Body of pancreas (tissue), 4 donors: ENCODE measurements at places on chromosomes 6 and 20. TPM values are rescaled to one million over a fixed set of nuclear protein-coding genes. Genes with fewer than 3 reads are reported as not detected.

Gene IDH3B
- total RNA-seq = 65.4 TPM

Gene XKR7
- 0.26 TPM for total RNA-seq

Gene ZBTB12
- 2.1 TPM for total RNA-seq

Gene EPPIN
- not detected for total RNA-seq

Gene DYNLT2
- total RNA-seq = 3.6 TPM

Gene NOX3
- total RNA-seq = not detected

Gene OXT
- not detected for total RNA-seq

DNA sequence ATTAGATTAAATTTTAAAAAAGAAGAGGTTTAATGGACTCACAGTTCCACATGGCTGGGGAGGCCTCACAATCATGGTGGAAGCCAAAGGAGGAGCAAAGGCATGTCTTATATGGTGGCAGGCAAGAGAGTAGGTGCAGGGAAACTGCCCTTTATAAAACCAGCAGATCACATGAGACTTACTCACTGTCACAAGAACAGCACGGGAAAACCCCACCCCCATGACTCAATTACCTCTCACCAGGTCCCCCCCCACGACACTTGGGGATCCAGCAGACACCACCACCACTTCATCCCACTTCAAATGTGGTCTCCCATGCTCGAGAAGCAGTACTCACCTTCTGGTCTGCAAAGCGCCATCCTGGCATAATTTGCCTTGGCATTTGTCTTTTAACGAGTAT, 24.6 kb downstream of the MTFR2 start:
- no peak for DNase-seq

- no peak for DNase-seq
Measured at GRCh38 chr6:41670703-41671360, 32.6 kb downstream of the MDFI start.

- peak; percentile 57 for DNase-seq
Measured at GRCh38 chr20:17795501-17796071, 95.8 kb downstream of the BANF2 start.

GRCh38 chr20:57711311-57711712, 1.5 kb upstream of the PMEPA1 start:
- no peak for DNase-seq

DNA sequence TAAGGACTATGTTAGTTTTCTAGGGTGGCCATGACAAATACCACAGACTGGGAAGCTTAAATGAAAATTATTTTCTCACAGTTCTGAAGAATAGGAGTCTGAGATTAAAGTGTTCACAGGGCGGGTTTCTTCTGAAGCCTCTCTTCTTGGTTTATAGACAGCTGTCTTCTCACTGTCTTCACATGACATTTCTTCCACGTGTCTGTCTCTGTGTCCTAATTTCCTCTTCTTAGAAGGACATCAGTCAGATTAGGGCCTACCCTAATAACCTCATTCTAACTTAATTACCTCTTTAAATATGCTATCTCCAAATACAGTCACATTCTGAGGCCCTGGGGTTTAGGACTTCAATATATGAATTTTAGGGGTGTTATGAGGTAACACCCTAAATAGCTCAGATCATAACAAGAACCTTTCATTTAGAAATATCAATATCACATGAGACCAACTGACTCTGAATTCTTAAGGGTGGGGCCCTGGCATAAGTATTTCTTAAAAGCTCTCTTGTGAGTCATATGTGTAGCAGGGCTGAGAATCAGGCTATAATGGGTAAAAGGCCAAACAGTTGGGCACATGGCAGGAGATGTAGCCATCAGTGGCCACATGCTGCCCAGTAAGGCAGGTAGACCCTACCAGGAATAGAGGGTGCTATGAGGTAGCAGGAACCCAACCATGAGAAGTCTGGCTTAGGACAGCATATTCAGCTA, 62.0 kb upstream of the TENT5A start:
- no peak for DNase-seq

DNA sequence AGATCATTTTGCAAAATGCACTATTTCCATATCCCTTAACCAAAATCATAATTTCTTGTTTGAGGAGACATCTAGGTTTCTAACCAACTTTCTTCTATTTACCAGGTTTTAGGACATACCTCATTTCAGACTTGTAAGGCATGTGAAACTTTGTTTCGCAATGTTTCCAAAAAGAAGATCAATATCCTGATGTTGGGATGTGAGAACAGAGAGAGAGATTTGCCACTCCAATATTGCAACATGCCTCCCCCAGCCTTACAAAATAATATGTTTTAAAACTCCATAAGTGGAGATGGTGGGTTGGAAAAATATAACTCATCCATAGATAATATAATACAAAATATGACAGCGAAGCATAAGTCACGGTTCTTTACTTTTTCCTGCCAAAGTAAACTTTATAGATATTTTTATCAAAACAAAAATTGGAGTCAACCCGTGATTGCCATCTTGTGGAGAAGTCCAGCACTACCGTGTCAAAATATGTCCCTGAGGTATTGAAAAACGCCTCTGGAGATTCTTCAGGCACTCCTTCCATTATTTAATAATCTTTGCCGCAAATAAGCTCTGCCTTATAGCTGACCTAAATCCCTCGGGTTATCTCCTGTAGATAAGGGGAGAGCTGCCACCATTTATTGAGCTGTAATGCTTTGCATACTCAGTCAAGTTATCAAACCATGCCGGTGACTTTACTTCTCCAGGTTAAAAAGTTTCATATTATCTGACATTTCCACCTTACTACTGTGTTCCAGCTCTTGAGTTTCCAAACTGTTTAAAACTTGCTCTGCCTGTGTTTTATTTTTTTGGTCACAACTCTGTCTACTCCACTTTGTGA, 534.2 kb downstream of the HACE1 start:
- no peak for DNase-seq

DNA sequence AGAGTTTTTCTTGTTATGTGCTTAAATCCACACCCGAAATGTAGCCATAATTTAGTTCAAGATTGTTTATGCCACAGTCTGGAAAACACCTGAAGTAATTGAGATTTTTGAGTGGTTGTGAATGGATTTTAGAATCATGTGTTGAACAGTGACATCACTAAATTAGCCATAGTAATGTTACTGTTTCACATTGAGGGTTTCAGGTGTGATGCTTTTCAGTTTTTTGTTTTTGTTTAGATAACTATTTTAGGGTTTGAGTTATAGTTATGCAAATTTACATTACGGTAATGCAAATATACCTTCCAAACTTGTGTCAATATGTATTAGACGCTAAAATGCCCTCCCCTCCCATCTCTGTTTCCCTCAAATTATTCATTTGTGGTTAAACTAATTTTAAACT, 22.9 kb downstream of the QKI start:
- no peak for DNase-seq

DNA sequence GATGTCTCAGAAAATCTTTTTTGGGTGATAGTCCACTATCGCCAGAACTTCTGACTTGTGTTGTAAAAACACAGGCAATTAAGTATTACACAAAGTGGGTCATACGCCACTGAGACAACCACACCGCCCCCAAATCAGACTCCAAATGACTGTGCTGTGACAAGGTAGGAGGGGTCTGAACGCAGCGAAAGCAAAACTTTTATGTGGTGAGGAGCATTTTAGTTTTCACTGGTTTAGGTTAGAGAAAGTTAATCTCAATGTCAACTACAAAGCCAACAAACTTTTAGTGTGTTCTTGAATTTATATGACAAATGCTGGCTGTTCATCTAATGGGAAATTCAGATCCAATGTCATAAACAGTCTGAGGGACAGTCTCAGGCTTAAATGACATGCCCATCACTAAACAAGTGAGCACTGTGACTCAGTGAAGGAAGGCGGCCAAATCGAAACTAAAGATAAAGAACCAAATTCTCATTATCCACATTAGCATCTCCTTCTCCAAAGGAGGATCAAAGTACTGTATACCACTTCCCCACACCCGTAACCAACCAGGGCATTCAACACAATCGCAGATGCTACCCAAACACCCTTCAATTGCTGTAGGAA, 186.7 kb downstream of the GJA10 start:
- DNase-seq = no peak

GRCh38 chr20:40538131-40538530, 150.9 kb downstream of the MAFB start:
- no peak for DNase-seq

GRCh38 chr6:116866281-116866871, 10.7 kb upstream of the RFX6 start:
- DNase-seq = no peak

DNA sequence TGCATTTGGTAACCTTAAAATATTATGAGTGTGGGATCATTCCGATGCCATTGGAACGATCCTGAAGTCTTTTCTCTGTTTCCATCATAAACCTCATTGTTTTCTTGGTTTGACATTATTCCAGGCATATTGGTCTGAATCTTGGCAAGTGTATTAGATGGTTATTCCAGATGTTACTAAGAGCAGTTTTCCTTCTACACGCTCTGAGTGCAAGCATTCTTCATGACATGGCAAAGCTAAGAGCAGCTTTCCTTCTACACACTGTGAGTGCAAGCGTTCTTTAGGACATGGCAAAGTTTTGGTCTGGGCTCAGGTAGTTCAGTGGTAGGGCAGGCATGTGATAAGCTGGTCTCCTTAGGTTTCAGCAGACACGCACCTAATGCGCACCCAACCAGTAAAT, 53.0 kb downstream of the SMOC2 start:
- no peak for DNase-seq

- no peak for DNase-seq
Measured at GRCh38 chr6:10556589-10556988, 35.4 kb downstream of the GCNT2 start.

GRCh38 chr6:16316741-16317251, 78.4 kb downstream of the GMPR start:
- DNase-seq = peak; percentile 29

GRCh38 chr20:63642527-63643247, 10.5 kb downstream of the STMN3 start:
- peak; percentile 35 for DNase-seq

- no peak for DNase-seq
Measured at GRCh38 chr6:96812077-96812703, 25.1 kb downstream of the GPR63 start.

- peak; percentile 66 for DNase-seq
Measured at GRCh38 chr6:41734666-41735426, 562 bp downstream of the TFEB start.

DNA sequence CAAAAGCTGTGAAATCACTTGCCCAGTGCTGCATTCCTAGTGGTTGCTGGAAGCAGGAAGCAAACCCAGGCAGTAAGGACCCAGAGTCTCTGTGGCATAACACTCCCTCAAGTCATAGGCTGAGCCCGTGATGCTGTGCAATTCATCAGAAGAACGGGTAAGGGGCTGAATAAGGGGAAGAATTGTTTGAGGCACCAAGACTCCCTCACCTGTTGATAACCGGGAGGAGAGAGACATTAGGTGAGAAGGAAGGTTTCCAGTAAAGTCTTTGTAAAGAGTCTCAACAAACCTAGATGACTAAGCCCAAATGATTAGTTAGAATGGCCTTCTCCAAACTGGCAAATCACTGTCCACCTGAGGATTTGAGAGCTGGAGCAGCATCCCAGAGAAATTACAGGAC, 18.3 kb downstream of the ENPP3 start:
- no peak for DNase-seq

DNA sequence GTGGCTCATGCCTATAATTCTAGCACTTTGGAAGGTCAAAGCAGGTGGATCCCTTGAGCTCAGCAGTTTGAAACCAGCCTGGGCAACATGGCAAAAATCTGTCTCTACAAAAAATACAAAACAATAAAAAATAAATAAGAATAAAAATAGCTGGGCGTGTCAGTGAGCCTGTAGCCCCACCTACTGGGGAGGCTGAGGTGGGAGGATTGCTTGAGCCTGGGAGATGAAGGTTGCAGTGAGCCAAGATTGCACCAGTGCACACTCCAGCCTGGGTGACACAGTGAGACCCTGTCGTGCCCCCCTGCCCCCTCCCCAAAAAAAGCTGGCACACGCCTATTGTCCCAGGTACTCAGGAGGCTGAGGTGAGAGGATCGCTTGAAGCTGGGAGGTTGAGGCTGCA, 35.1 kb upstream of the SRPK1 start:
- no peak for DNase-seq

DNA sequence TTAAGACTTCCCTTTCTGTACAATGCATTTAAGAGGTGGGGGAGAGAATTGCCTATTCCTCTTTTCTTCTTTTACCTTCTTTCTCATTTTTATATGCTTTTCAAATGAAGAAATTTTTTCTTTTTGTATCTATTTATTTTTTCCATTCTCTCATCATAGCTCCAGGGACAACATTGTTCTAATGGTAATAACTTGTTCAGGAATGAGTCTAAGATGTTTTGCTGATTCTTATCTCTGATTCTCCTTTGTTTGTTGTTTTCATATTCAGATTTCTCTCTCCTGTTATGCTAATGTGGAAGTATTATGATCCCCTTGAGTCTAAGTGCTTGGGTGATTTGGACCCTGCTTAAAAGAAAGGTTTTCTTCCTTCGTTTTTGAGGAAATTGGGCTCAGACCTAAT, 451.6 kb downstream of the CDKAL1 start:
- no peak for DNase-seq

DNA sequence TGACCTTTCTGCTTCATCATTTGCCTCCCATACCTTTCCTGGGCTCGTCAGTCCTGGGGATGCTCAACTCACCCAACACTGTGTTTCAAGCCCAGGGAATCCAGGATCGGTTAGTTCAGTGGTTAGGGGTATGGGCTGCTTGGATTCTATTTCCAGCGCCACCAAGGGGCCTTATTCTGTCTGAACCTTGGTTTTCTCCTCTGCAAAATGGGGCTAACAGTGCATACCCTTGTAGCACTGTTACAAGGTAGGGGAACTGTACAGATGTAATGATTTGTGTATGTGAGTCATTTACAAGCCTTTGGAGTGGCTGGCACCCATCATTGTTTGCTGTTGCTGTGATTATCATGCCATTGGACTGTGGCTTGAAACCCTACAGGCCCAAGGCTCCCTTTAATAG, 14.5 kb upstream of the CSNK2A1 start:
- DNase-seq = no peak
